ENCODE measurements at places on chromosomes 11 and 22.

DNA sequence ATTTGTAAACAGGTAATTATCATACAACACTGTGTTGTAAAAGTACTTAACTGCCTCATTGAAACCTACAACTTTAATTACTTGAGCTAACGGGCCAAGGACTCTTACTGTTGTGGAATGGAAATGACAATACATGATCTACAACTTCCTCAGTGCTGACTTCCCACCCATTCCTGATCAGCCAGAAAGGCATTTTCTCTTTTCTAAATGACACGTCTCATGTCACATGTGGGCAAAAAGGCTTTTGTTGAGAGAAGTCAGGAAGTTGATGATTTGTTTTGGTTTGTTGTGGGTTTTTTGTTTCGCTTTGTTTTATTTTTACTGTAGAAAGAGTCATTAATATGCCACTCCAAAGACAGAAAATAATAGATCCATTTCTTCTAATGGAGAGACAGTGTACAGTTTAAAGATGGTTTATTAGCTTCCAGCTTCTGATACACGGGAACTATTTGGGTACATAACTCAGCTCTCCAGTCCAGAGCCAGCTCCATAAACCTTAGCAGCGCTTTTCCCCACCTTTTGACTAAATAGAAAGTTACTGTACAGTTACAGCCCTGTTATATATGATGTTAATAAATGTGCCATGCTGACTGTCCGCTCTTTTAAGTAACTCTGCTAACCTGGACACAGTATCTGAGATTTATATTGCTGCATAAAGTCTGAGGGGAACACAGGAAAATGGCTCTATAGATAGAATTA is 509.4 kb upstream of the API5 start:
- DNase-seq, result no peak

GRCh38 chr11:69166218-69167115 is 10.7 kb downstream of the SMIM38 start:
- DNase-seq, result no peak

DNA sequence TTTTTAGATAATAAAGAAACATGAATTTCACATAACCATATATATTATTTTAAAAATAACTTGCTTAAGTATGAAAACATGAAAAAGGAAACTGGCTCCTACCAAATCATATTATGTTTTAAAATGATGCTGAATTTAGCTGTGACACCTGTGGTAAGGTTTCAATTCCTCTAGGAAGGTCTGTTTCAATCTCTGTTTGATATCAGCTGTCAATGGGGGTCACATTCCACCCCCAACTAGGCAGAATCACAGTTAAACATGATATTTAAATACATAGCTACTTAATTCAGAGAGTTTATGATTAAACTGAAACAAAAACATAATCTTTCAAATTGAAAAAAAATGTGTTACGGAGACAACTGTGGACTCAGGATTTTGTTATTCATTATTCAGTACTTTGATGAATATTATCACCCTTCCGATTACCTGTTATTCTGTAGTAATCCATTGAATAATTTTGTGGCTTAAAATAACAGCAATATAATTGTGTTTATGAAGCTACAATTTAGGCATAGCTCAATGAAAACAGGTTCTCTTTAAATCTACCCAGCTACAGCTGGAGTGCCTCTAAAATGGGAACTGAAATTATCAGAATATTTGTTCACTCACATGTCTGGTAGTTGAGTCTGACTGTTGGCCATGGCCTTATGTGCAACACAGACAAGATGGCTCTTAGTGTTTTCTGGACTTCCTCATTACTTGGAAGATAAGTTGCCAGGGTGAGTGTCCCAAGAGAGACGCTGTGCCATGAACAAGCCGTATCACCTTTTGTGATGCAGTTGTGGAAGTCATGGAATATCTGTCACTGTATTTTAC is 244.6 kb upstream of the ANO3 start:
- DNase-seq, result no peak

- no peak for DNase-seq
These were observed 2.1 kb downstream of the HBB start for GRCh38 chr11:5224538-5225479.

DNA sequence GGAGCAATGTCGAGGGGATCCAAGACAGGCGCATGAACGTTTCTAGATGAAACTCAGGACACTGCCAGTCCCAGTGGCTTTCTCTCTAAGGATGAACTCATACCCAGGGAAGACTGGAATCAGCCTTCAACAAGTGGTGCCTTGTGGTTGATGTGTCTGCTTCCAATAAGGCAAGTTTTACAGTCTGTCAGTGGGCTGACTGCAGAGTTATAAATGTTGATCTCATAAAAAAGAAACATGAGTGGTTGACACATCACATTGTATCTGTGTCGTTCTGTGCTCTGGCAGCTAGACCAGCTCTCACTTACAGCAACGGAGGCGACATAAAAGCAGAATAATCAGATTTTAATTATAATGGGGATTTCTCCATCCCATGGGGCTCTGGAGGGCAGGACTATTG is 96.7 kb downstream of the SNX19 start:
- no peak for DNase-seq

DNA sequence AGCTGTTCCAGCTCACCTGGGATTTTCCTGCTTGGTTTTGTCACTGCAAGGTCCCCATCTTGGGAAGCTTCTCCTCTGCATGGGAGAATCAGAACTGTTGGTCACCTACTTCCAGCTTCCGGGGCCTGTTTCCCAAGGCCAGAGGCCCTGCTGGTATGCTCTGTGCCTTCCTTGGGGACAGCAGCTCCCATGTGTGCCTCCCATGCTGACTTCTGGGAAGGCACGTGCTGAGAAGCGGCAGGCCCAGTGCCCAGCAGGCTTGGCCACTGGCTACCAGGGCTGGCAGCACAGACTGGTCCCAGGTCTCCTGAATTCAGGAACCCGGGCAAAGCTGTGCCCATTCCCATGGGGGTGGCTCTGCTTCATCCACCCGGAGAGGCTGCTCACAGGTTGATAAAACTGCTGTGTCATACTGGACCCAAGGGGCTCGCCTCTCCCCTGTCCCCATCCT is 33.8 kb downstream of the MYEOV start:
- DNase-seq, result no peak

- no peak for DNase-seq
These were observed 57.0 kb downstream of the ETS1 start for GRCh38 chr11:128530118-128531074.

GRCh38 chr11:123045101-123045500 is 16.8 kb downstream of the HSPA8 start:
- DNase-seq, result no peak

DNA sequence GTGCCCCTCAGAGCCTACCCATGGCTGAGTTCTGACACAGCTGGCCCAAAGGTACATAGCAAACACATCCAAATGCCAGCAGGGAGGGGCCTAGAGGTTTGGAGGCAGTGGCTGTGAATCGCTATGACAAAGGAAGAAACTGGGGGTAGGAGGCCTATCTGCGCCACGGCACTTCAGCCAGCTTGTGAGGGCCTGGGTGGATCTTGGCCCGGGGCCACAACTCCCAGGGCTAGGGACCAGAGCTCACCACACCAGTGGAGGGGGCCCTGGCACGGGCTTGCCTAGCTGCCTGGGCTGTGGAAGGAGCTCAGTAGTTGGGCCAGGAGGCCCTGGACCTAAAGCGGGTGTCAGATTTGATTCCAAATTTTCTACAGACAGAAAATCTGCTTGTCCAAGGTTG is 9.4 kb upstream of the NAP1L4 start:
- DNase-seq, result no peak

GRCh38 chr11:124109377-124109776 is 5.9 kb upstream of the VWA5A start:
- no peak for DNase-seq

GRCh38 chr11:129184581-129184980 is 7.5 kb downstream of the ARHGAP32 start:
- no peak for DNase-seq

DNA sequence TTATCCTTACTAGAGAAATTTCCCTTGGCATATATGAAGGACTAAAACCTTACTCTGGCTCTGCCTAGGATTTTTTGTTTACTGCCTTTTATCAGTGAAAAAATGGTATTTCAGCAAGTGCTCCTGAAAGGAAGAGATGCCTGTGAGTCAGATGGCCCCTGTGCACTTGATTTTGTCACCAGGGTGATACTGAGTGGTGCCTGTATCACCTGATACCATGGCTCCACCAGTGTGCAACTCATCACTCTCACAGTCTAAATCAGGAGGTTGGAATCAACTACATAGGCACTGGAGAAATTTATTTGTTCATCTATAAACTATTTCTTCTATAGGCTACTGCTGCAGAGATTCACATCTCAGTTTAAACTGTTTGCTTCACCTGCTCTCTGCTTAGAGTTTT is 43.2 kb downstream of the F2 start:
- DNase-seq, result no peak

DNA sequence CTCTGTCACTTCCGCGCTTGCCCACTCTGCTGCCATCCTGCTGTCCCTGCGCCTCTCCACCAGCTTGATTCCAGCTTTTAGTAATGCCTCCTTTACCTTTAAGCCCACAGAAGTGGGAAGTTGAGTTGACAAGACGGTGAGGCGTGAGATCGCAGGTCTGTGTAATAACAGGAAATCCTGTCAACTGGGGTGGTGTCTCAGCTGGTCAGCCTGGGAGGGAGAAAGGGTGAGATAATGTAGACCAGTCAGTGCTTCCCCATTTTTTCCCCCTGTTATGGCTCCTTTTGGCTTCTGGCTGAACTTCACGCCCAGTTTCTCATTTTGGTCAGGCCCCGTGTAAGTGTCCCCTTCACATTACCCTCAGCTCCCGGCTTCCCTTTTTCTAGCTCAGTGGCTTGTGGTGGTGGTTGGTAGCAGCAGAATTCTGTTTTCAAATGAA is 98.9 kb downstream of the TRAF6 start:
- DNase-seq, result no peak

GRCh38 chr11:16758382-16759024 is 20.1 kb downstream of the C11orf58 start:
- DNase-seq, result no peak

GRCh38 chr11:126282361-126282735 is 545 bp upstream of the TIRAP start:
- DNase-seq, result no peak

DNA sequence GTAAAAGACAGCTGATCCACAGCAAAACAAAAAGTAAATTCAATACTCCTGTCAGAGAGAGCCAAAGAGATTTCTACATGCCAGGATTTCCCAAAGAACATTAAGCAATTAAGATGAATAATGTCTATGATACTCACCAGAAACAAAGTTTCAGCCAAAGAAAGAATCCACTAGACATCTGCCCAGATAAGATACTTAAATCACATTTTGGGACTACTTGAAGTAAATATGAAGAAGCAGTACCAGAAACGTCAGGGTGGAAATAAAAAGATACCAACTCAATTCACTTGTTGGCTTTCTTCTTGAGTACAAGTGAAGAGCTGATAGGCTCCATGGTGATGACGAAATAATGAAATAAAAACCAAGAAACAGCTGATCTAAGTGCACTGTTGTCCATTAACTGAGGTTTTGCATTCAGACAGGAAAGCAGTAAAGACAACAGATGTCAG is 31.6 kb upstream of the ARHGAP32 start:
- no peak for DNase-seq

- no peak for DNase-seq
These were observed 618 bp downstream of the MTA2 start for GRCh38 chr11:62601122-62601371.

DNA sequence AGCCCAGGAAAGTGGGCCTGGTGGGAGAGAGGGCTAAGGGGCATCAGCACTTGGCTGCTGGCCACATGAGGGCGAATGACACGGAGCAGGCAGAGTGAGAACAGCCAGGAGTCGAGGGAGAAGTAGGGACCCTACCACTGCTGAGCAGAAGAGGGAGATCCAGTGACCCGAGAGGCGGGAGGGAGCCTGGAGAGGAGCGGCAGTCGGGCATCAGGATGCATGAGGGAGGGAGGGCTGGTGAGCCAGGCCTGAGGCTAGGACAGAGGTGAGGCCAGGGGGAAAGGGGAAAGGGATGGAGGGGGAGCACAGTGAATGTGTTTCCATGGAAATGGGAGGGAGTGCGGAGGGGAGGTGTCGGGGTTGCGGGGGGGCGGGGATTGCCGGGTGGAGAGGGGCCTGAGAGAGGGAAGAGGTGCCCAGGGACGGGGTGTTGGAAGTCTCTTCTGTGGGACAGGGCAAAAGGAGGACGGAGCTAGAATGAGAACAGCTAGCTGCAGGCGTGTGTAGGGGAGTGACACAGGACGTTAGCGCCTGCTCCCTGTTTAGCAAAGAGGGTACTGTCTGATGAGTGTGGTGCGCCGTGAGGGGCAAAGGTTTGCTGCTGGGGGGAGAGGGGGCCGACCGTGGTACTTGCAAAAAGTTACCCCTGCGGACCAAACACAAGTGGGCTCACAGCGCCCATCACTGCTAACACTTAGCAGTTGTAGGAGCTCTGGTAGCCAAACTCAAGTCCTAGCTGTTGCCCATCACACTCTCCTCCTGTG is 37.1 kb upstream of the WNT11 start:
- no peak for DNase-seq

DNA sequence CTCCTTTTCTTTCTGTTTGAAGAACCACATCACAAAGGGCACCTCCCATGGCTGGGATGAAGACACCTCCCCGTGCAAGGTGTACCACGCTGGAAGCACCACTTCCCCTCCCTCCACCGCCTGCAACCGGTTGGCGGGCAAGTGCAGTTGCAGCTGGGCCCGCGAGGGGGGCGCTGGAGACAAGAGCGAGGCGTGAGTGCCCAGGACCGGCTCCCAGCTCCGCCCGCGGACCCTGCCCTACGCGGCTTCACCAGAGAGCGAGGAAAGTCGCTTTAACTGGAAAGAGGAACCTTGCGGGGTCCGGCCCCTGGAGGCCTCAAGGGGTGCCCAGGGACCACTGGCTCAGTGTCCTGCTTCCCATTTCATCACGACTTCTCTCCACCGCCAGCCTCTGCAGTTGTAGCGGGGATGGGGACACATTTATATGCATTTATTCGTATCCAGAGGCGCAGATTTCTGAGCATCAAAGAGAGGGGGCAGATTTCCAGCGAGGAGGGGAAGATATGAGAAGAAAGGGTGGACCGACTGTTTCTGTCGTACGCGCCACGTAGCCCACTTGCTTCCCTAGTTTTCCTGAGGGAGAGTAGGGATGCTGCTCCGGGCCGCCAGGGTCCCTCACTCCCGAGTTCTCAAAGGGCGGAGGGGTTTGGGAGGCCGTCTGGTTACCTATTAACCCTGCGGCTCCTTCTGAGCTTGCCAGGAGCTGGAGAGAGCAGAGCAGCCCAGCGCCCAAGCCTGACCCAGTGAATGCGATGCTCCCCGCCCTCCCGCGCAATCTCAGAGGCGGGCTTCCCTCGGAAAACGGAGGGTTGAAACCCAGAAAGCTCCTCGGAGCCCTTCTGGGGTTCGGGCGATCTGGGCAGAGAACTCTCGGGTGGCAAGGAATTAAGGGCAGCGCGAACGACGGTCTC is 3.5 kb downstream of the ESAM start:
- no peak for DNase-seq

DNA sequence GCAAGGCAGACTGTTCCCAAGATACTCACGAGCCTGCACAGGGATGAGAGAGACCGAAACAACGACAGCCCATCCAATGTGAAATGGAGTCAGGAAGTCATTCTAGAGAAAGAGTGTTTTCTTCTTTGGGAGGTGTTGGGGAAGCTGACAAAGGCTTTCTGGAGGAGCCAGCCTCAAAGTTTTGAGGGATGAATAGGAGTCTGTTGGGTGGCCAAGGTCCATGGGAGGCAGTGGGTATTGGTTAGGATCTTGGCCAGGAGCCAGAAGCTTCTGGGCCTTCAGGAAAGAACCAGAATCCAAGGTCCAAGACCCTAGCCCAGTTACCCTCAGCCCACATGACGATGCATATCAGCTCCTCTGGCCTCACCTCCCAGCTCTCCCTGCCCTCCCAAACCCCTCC is 59.9 kb upstream of the SHISAL1 start:
- DNase-seq, result no peak
